Small intestine (tissue), 16 donors: ENCODE measurements at places on chromosomes 1 and 21. TPM values are rescaled to one million over a fixed set of nuclear protein-coding genes. Genes with fewer than 3 reads are reported as not detected.

KANK4 gene
- polyA plus RNA-seq: 1.4 TPM

APOBEC4 gene
- polyA plus RNA-seq: 0.22 TPM

KCNK2 gene
- polyA plus RNA-seq: 1.4 TPM

ZNF695 gene
- polyA plus RNA-seq: 2.2 TPM

C1QTNF12 gene
- 157 TPM for polyA plus RNA-seq

ANP32E gene
- 46.7 TPM for polyA plus RNA-seq

CFHR2 gene
- polyA plus RNA-seq: not detected

SMPDL3B gene
- 19.2 TPM for polyA plus RNA-seq

IVL gene
- 0.03 TPM for polyA plus RNA-seq

YBEY gene
- polyA plus RNA-seq: 24.6 TPM
